T-cell (primary cell): ENCODE measurements at places on chromosomes 6 and 20.
A peak's percentile ranks its signal among the peaks of the same experiment; 100 is the strongest.

GRCh38 chr6:30615958-30616810 lies 859 bp downstream of the PPP1R10 start:
- DNase-seq, result peak; percentile 51

GRCh38 chr6:142395768-142396231 lies 94.0 kb downstream of the ADGRG6 start:
- no peak for DNase-seq

DNA sequence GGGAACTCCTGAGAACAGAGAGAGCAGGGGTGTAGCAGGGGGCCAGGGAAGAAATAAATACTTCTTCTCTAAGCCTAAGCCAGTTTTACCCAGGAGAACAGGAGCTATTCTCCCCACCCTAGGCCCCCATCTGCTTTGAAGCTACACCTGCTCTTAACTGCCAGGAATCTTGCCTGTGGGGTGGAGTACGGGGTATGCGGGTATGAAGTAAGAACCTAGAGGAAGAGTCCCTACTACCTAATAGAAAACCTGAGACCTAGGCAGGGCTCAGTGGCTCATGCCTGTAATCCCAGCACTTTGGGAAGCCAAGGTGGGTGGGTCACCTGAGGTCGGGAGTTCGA lies 1.5 kb downstream of the SLC29A1 start:
- no peak for DNase-seq

GRCh38 chr20:5085380-5085779 lies 34.4 kb downstream of the PCNA start:
- no peak for DNase-seq

- DNase-seq, result no peak
These were observed 74.1 kb downstream of the LAMA4 start for GRCh38 chr6:112180095-112180820.

DNA sequence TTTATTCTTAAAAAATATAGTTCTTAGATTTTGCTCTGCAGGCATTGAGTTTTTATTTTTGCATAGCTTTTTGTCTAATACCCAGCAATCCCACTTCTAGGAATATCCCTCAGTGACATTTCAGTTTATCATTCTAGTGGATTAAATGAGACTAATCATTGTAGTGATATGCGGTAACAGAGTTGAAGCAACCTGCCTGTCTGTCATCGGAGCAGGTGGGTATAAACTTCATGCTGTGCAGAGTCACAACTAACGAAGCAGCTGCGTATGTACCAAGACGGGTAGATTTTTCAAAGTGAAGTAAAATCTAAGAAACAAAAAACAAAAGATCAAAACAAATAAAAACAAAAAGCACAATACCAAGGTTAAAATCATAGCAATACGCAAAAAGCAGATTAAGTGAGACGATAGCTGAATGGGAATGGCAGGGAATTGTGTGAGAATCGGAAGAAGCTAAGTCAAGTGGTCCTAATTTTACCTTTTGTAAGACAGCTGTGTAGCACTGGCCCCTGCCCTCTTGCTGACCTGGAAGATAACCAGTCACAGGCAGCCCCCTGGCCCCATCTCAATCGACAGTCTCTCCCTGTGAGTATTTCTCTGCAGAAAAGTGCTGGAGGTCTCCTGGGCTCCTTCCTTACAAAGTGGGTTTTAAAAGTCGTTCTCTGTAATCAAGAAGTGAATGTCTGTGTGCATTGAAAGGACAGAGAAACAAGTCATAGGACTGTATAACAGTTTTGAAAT lies 169.2 kb downstream of the OR2B2 start:
- DNase-seq, result no peak

DNA sequence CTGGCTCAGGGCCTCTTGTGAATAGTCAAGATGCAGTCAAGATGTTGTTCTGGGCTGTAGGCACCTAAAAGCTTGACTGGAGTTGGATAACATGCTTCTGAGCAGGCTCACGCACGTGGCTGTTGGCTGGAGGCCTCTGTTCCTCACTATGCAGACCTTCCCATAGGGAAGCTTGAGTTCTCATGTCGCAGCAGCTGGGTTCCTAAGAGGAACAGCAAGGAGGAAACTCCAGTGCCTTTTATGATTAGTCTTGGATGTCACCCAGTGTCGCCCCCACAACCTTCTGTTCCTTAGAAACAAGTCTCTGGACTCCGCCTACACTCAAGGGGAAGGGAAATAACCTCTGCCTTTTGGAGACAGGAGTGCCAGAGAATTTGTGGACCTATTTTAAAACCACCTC lies 210.7 kb downstream of the BCAS1 start:
- DNase-seq, result no peak

- no peak for DNase-seq
These were observed 84.7 kb downstream of the RNF182 start for GRCh38 chr6:14009431-14009830.

DNA sequence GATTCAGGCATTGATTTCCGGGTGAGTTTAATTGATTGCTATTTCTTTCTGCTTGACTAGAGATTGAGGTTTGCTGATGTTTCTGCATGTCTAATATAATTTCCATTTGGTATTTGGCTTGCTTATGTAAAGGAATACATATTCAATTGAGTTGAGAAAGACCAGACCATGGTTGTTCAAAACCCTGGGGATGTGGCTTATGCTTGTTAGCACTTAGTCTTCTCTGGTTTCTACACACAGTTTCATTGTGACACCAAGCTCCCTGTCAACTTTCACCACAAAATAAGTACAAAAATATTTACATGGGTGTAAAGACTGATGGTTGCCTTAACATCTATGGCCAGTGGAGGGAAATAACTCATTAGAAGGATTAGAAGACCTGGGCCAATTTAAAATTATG lies 209.6 kb downstream of the CDH26 start:
- no peak for DNase-seq

DNA sequence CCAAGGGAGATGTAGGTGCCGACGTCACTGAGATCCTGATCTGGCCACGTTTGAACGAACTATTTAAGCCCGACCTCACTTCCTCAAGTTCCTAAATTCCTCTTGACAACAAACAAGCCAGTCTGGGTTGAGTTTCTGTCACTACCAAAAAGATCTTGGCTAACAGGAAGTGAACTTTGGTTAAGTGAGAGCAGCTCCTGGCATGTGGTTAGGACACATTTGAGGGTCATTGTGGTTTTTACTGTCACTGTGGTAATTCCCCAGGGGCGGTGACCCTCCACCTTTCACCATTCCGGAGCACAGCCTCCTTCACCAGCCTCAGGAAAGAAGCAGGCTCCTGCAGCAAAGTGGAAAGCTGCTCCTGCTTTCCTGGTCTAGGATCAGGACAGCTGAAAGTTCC lies 43.1 kb upstream of the ZNF831 start:
- DNase-seq, result no peak

DNA sequence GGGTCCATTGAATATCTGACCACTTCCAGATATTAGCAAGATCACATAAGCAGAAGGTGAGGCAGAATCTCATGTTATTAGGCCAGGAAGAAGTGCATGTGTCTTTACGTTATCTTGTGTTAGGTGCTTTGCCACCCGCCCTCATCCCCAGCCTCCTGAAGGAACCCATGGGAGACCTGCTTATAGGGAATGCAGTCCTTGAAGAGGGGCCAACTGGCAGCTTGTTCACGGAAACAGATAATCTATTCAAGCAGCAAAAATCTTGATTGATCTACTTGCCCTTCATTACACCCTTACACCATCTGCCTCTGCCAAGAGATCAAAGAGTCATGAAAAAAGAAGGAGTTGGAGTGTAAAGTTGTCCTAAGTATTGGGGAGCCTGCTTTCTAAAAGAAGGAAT lies 576.4 kb downstream of the HTR1B start:
- DNase-seq, result no peak

GRCh38 chr6:136250686-136251008 lies 536 bp upstream of the MTFR2 start:
- no peak for DNase-seq

GRCh38 chr20:15494851-15495250 lies 1078.4 kb downstream of the KIF16B start:
- no peak for DNase-seq

DNA sequence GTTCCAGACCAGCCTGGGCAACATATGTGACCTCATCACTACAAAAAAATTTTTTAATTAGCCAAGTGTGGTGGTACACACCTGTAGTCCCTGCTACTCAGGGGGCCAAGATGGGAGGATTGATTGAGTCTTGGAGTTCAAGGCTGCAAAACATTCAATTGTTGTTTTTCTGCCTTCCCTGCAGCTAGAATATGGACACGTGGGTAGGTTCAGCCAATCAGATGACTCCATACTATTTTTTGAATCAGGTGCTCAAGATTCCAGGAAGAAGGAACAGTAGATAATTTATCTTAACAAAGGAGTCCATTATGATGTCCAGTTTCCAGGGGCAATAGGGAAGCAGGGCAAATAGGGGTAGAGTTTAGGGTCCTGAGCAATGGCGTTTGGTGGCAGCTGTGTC lies 2.4 kb upstream of the DEFB119 start:
- DNase-seq, result no peak

GRCh38 chr6:129957941-129958898 lies 60.2 kb upstream of the L3MBTL3 start:
- no peak for DNase-seq

DNA sequence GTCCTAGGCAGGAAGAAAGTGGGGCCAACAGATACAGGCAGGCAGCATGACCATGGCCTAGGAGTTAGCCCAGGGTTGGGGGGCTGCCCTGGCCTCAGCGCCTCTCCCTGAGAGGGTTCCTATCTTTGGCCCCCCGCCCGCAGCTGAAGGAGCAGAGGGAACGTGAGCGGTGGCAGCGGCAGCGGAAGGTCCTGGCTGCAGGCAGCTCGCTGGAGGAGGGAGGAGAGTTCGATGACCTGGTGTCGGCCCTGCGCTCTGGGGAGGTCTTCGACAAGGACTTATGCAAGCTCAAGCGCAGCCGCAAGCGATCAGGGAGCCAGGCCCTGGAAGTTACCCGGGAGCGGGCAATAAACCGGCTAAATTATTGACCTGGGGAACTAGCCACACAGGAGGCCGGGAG lies 32.6 kb downstream of the MOCS1 start:
- no peak for DNase-seq

DNA sequence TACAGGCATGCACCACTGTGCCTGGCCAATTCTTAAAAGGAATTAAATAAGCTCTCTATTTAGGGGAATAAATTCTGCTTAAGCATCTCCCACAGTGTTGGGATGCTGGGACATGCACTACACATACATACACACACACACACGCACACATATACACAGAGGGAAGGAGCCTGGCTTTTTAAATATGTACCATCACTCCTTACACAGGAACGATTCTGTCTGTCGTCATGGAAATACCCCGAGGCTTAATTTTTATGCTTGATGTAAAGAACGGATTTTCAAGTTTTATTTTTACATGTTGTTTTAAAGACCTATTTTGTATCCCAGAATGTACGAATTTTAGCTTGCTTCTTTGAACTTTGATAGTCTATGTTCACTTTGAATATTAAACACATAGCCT lies 95.3 kb downstream of the CD109 start:
- no peak for DNase-seq

DNA sequence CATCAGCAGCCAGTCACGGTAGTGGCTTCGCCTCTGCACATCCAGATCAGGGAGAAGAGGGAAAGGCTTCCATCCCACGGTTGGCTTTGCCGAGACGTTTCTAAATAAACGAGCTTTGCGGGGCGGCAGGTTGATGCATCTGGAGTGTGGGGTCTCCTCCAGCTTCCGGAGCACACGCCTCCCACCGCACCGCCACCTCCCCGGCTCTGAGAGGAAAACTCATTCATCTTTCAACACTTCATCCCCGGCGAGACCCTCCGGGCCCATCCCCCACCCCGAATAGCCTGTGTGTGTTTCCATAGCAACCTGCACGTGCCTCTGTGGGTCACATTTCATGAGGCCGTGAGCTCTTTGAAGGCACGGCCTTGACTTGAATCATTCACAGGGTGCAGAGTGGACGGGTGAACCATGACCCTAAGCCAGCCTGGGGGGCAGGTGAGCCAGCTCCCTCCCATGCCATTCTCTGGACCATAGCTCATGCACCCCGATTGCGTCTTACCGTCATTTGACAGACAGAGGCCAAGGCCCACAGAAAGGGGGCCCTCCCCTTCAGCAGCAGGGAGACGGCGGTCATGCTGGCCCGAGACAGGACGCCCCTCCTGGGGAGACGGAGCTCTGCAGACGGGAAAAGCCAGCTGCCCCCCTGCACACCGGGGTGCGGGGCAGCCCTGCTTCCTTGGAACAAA lies 16.2 kb upstream of the CHRNA4 start:
- no peak for DNase-seq

DNA sequence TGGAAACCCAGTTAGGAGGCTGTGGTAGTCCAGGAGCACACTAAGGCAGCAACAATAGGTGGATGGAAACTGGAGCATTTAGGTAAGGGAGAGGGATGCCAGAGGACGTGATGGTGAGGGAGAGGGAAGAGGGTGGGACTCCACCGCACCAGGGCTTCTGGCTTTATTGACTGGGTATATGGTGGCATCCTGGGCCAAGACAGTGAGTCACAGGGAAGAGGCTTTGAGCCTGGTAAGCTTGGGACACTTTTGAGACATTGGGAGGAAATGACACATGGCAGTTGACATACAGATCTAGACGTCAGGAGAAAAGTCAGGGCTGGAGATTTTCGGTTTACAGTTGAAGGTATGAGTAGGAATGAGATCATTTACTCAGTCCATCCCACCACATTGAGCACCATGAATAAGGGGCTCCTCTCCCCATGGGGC lies 14.9 kb downstream of the NT5E start:
- no peak for DNase-seq

DNA sequence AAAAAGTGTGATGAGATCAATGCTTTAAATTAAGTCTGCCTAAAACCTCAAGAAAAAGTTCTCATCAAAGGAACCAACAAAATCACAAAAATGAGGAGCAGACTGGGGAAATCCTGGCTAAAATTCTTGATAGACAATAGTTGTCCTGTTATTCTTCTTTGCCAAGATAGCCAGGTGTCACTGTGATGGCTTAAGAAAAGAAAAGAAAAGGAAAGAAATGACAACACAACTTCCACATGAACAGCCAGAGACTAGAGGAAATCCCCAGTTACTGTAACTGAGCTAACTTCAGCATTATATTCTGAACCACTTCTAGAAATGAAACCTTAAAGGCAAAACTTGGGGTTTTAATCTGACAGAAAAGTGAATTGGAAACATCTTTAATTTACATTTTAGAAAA lies 129.6 kb downstream of the CD24 start:
- no peak for DNase-seq

- DNase-seq, result no peak
These were observed 160.0 kb downstream of the COL21A1 start for GRCh38 chr6:56087421-56087820.

- no peak for DNase-seq
These were observed 420 bp upstream of the MCCD1 start for GRCh38 chr6:31528307-31528777.

GRCh38 chr6:116386581-116387299 lies 16.0 kb downstream of the DSE start:
- DNase-seq, result no peak
